ENCODE measurements at places on chromosomes 13 and 19. TPM values are rescaled to one million over a fixed set of nuclear protein-coding genes. Genes with fewer than 3 reads are reported as not detected.

The ARHGEF1 gene
- 8.7 TPM for total RNA-seq

The IGFL2 gene
- total RNA-seq, result 0.31 TPM

The RGL3 gene
- total RNA-seq, result not detected

DNA sequence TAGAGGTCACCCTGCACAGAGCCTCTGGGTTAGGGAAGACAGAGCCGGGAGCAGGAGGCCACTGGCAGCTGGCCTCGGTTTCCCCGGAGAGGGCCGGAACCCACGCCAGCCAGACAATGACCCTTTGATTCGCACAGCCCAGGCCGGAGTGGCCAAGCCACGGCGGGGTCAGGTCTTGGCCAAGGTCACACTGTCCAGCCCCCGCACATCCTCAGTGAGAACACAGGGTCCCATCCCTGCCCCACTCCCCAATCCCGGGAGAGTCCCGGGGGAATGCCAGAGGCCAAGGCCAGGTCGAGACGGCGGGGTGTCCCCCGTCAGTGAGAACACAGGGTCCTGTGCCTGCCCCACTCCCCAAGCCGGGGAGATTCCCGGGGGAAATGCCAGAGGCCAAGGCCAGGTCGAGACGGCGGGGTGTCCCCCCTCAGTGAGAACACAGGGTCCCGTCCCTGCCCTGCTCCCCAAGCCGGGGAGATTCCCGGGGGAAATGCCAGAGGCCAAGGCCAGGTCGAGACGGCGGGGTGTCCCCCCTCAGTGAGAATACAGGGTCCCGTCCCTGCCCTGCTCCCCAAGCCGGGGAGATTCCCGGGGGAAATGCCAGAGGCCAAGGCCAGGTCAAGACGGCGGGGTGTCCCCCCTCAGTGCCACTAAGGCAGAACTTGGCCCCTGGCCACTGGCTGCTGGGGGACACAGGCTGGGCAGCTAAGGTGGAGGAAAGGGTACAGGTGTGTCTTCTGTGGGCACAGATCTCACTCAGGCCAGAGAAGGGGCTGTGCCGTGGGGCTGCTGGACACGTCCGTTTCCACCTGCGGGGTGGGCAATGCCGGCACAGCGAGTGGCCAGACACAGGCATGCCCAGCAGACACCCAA lies 1.7 kb upstream of the FSTL3 start:
- DNase-seq, result no peak

The CRB3 gene
- total RNA-seq, result not detected

The ZNF226 gene
- 53.0 TPM for total RNA-seq

The SCEL gene
- total RNA-seq, result 0.31 TPM

The POP4 gene
- total RNA-seq, result 37.7 TPM

DNA sequence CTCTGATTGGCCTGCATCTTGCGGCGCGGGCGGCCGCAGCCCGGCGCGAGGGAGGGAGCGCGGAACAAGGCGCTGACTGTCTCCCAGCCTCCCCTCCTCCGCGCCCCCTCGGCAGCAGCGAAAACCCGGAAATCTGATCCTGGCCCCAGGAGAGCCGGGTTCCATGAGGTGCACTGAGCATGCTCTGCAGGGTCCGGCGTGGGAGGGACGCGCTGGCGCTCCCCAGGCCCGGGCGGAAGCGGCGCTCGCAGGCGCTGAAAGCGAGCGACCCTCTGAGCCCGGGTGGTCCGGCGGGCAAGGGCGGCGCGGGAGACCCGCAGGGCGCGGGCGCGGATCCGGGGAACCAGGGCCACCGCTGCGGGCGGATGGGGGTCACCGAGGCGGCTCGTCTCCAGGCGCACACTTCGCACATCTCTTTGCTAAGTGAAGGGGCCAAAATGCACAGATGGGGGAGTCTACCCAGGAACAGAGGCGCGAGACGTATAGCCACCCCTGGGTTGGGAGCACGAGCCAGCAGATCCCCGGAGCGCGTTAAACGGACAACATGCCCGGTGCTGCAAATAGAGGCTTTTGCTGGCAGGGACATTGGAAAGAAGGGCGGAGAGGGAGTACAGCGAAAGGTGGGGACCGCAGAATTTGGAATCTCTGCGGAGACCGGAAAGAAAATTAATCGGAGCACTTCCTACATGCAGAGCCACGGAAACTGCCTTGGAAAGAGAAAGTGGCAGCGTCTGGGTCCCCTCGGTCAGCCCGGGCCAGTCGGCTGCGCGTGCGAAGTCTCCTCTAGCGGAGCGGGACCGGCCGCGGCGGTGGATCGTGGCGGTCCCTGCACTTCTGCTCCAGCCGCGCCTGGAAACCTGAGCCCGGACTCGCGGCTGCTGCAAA lies 510 bp upstream of the PCDH9 start:
- DNase-seq, result peak; percentile 97

The ZNF536 gene
- 28.1 TPM for total RNA-seq

DNA sequence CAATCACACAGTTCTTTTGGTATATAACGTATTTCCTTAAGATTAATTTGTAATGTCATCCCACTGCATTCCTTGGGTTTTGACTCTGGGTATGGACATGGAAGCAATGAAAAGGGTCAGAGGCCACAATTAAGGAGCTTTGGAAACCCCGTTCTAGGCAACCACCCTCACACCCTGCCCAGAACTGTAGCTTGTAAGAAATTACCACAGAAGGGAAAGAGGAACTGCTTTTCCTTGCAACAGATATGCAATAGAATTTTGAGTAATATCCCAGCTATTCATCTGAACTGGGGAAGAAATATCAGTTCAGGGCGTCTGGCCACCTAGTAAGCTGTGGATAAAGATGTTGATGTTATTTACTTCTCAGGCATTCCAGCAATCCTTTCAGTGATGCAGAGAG lies 985 bp upstream of the CLC start:
- no peak for DNase-seq

The SMIM44 gene
- not detected for total RNA-seq

The ERICH6B gene
- total RNA-seq, result not detected

DNA sequence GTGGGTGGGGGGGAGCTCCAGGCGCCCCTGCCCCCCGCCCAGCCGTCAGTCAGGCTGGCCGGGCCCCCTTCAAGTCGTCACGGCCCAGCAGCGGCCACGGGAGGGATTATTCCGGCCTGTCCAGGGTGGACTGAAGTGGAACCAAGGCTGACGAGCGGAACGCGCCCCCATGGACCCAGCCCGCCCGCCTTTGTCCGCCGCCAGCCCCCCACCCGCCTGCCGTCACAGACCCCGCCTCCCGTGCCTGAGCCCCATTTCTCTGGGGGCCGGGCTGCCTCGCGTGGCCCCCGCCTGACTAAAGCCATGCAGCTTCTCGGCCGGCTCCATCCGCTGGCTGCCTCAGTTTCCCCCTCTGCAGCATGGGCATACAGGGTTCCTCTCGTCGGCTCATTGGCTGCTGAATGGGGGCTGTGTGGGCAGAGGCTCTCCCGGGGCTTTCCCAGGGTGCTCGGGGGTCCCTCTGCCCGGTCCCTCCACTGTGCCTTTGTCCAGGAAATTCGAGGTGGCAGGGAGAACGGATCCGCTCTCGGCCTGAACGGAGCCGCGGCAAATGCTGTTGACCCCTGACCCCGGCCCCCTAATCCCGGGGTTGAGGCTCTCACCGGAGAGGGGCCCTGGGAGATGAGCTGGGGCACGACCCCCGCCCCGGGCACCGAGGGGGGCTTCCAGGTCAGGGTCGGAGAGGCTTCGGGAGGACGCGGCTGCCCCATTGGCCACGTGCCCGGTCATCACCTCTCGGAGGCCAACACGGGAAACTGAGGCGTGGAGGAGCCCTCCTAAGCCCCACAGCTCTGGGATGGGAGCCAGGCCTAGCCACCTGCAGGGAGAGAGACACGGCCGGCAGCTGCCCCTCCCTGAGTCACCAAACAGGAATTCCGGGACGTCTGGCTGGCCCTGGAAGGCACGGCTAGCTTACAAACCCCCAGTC lies 27.4 kb downstream of the EFNA2 start:
- no peak for DNase-seq

DNA sequence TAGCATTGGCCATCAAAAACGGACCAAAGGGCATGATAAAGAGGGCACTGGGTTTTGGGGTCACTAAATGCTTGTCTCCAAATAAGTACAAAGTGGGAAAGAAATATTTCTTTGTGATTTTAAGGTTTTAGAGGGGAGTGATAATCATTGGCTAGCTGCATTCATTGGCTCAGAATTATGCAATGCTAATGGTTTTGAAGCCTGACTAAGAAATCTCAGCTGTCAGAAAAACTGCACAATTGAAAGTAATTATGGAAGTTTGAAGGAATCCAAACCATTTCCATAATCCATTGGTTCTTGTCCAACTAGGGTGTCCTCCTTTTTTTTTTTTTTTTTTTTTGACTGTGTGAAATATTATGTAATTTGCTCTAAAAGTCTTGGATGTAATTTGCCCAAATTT lies 88.2 kb upstream of the ARGLU1 start:
- DNase-seq, result no peak
